ENCODE measurements at places on chromosomes 7 and 10.

GRCh38 chr10:112775892-112776674 lies 174.0 kb upstream of the TCF7L2 start:
- no peak for DNase-seq

DNA sequence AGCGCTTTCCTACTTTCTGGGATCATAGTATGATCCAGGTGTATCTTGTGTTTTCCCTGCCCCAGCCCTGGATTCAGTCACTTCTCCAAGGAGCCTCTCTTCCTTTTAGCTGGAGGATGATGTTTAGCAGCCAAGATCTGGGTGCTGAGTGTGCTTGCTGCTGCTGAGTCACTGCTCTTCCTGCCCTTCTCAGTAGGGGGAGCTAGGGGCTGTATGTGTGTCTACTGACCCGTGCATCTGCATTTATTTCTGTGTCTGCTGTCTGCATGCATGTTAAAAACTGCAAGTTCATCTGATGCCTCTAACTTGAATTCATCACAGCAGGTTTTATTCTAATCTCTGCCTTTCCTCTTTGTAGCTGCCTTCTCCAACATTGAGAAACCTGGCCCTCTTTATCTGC lies 31.6 kb downstream of the MGMT start:
- no peak for DNase-seq

- DNase-seq, result no peak
These were observed 2.0 kb upstream of the HOGA1 start for GRCh38 chr10:97582169-97582568.

DNA sequence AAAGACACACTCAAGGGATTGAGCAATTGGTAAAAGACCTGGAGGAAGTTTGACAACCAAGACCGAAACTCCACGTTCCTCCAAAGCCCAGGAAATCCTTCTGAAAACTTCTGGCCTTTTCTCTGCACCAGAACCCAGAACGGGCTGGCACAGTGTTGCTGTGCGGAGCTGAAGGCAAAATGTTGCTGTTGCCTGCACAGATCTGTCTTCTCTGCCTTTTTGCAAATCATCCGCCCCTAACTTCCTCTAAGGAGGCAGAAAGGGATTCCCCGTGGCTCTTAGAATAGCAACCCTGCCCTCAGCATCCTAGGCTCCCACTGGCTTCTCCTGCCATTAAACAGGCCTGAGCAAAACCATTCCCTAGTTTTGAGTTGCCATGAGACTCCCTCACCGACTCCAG lies 44.9 kb downstream of the FIGNL1 start:
- no peak for DNase-seq

GRCh38 chr10:27188259-27188658 lies 33.1 kb downstream of the MASTL start:
- DNase-seq, result no peak

- DNase-seq, result no peak
These were observed 6.3 kb upstream of the MYO1G start for GRCh38 chr7:44985033-44985695.

DNA sequence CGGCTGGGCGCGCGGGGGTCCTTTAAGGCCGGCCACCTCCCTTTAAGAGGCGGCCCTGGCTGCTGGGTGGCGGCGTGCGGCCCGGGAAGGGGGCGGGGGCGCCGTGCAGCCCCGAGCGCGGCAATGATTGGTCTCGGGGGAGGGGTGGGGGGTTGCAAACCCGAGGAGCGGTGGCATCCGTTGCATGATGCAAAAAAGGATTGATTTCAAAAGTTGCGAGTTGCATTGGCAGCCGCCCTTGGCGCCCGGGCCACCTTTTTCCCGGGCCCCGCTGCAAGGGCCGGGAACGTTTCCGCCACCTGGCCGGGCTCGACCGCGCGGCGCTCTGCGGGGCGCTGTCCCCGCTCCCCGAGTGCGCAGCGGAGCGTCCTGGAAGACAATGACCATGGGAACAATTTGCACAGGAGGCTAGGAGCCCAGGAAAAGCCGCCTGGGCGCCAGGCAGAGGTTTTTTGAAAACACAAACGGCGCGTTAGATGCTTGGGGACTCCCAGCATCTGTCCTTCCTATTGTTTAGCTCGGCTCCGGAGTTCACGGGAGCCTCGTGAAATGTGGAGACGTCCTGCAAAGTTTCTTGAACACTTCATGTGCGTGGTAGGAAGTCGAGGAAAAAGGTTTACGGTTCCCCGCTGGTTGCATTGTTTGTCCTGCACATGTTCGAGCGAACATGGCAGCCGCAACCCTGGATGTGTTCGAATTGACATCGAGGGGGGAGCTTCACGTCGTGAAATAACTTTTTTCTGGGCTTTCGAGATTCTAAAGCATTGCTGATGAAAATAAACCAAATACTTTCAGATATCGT lies at the start of gene SEPHS1:
Gene SEPHS1 (minus strand): TSS at position 78 of the 802 bp plus-strand sequence. CDS start 3,343 bp downstream, outside the sequence.
- peak; percentile 74 for DNase-seq

DNA sequence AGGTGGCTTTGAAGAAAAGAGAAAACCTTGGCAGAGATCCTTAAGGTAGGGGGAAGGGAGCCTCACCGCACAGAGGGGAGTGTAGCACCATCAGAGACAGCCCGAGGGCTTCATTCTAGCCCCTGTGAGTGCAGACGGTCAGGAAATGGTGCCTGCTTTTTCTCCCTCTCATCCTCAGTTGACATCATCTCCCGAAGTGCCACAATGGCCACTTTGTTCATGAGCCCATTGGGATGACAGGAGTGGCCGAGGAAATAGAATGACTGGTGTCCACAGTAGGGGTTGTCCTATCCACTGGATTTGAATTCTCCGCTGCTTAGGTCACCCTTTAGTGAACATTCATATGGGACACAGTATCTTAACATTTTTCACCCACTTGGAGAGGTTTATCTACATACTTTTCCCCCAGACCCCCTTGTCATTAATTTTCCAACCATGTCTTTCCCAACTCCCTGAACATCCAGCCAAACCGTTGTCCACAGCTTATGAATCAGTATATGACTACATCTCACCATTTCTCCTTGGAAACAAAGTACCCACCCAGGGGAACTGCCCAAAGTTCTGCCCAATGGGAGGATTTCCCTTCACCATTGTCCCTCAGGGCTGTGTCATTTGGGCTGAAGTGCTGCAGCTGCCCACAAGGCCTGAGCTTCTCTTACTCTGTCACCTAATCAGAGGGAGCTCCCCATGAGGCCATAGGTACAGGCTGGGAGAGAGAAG lies 108.8 kb downstream of the ADCY1 start:
- DNase-seq, result no peak

- no peak for DNase-seq
These were observed 80.3 kb downstream of the AMPH start for GRCh38 chr7:38550836-38551235.
